ENCODE measurements at places on chromosomes 16 and 17.

GRCh38 chr17:2262135-2262587 is 41.4 kb downstream of the SMG6 start:
- no peak for DNase-seq

- no peak for DNase-seq
Observed at GRCh38 chr16:66844342-66845079, at the start of gene CA7. Gene CA7 (plus strand): TSS chr16:66844414. CDS start chr16:66844488, 74 bp downstream.

DNA sequence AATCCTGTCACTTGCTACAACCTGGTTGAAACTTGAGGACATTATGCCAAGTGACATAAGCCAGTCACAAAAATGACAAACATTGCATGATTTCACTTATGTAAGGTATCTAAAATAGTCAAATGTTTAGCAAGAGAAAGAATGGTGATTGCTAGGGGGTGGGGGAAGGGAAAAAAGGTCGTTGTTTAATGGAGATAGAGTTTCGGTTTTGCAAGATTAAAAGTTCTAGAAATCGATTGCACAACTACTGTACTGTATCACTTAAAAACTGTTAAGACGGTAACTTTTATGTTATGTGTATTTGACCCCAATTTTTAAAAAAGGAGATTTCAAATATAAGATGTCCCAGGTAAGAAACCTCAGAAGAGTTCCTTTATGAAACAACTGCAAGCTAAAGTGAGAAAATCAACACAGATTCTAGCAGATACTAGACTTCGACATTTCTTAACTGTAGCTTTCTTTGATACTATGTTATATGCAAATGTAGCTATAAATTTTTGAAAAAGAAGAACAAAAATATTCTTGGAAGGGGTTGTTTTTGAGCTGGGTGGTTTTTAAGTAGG is 5.9 kb downstream of the MEOX1 start:
- DNase-seq, result no peak

- no peak for DNase-seq
Observed at GRCh38 chr16:87202346-87202745, 114.8 kb downstream of the C16orf95 start.

- DNase-seq, result no peak
Observed at GRCh38 chr17:66897141-66897540, 62.2 kb downstream of the CACNG5 start.

GRCh38 chr16:86821895-86822294 is 243.5 kb downstream of the FOXL1 start:
- no peak for DNase-seq

DNA sequence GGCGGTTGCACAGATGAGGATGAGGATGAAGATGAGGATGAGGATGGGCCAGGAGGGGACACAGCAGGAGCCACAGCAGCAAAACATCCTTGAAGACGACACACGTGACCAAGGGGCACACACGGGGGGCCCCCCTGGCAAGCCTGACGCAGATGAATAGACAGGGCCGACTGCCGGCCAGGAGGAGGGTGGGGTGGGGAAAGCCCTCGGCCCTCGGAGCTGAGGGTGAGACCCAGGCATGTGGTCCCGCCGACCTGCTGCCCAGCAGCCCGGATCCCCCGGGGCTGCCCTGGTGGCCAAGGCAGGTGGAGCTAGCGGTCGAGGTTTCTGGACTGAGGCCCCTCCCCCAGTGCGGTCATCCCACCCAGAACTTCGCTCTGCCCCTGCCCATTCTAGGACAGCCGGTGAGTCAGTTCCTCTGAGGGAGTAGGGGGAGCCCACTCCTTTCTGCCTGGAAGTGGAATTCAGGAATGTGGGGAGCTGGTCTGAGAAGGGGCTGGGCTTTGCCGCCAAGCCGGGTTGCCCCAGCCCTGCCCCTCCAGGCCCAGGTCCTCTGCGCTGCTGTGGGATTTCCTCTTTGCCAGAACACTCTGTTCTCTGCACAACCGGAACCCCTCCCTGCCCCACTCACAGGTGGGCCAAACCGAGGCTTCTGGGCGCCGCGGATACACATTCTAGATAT is 9.9 kb downstream of the CYGB start:
- DNase-seq, result no peak

GRCh38 chr17:48753794-48754499 is 25.4 kb upstream of the HOXB13 start:
- no peak for DNase-seq

DNA sequence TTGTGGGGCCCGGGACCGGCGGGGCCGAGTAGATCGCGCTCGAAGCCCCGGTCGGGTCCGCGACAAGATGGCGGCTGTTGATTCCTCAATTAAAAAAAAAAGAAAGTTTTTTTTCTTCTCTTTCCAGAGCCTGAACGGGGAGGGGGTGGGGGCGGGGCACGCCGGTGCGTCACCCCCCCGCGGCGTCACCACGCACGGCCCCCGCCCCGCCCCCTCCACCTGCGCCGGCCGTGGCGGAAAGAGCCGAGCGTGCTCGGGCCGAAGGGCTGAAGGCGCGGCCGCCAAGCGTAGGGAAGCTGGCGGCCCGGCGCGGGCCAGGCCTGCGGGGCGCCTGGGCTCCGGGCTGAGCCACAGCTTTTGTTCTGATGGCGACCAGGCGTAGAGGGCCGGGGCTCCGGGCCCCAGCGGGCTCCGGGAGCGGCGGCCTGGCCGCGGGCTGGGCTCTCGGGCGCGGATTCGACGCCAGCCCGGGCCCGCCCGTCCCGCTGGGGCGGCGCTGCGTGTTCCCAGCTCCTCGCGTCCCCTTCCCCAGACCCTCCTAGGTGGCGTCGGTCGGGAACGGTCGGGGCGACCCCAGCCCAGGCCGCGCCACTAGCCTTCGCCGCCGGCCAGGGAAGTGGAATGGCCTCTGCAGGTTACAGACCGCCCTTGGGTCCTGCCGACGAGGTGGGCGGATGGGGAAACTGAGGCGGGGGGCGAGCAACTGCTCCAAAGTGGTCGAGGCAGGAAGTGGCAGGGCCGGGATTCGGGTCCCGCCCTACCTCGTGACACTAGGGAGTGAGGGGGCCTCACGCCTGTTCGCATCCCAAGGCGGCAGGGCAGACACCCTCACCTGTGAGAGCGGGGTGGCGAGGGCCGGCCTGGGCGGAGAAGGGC is at the start of gene CREBBP:
Gene CREBBP, minus strand, starts transcription at position 91 of the 876 bp plus-strand sequence. CDS start 797 bp downstream, outside the sequence.
- peak; percentile 69 for DNase-seq

GRCh38 chr17:76556765-76557367 is 17.0 kb downstream of the PRCD start:
- no peak for DNase-seq

GRCh38 chr17:7241090-7241733 is 1.0 kb downstream of the GABARAP start:
- no peak for DNase-seq

GRCh38 chr17:68509141-68510057 is 2.8 kb upstream of the PRKAR1A start:
- DNase-seq, result no peak

GRCh38 chr16:2963074-2963722 is 877 bp upstream of the KREMEN2 start:
- no peak for DNase-seq

- no peak for DNase-seq
Observed at GRCh38 chr17:65074778-65075250, 18.3 kb upstream of the GNA13 start.

DNA sequence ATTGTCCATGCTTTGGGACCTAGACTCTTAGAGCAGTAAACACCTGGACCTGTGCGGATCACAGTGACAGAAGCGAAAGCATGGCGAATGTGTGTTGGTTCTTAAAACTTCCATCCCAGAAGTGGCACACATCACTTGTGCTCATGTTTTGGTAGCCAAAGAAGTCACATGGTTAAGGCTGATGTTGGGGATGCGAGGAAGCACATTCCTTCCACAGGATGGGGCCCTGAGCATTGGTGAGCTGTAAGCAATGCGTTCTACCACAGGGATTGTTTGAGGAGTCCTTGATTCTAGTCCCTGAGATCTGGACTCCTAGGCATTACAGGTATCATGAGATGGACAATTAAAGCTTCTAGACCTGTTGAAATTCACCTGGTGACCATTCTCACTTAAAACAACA is 375.9 kb downstream of the UTP18 start:
- no peak for DNase-seq

DNA sequence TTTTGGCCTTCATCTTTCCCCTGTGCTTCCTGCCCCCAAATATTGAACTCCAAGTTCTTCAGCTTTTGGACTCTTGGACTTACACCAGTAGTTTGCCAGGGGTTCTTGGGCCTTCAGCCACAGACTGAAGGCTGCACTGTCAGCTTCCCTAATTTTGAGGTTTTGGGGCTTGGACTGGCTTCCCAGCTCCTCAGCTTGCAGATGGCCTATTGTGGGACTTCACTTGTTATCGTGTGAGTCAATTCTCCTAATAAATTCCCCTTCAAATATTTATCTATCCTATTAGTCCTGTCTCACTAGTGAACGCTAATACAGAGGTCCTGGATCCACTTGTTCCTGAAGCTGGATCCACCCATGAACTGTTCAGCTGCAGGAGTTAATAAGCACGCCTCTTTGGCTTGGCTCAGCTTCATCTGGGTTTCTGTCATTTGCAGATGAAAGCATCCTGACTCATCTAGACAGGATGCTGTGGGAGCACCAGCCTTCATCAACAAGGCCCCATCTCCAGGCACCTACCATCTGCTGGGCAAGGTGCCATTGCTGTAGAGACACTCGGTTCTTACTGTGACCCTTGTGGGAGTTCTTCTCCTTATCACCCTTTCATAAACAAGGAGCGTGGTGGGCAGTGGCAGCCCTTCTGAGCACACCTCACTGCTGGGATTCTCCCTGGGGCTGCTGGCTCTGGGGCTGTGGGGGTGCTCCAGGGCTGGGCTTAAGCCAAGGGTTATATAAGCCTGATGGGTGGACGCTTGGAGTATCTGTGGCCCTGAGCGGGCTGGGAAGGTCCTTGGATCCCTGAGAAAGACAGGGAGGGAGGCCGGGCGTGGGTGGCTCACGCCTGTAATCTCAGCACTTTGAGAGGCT is 23.1 kb downstream of the LAT start:
- no peak for DNase-seq

DNA sequence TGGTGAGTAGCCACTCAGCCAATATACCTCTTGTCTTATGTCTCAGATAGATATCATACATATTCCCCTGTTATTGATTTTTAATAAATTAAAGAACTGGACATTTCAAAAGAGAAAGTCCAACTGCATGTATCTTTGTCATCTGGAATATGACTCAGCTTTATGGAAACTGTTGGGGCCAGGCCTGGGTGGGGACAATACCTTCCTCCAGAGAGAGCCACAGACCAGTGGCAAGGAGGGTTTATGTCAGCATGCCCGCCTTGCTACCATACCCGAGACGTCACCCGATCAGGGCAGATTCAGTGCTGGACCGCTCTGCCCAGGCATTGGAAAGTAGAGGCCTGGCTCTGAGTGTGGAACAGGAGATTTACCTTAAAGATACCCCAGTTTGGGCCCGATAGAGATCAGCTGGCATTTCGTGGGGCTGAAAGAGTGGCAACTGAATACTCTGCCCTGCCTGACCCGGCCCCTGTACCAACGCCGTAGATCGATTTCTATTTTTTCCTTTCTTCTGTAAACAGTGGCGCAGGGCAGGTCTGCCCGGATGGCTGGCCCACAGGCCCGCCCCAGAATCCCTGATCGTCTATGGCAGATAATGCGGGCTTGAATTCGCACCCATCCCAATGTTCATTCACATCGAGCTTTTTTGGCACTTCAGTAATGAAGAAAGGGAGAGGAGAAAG is 158.6 kb downstream of the SALL1 start:
- no peak for DNase-seq

GRCh38 chr16:17395849-17396480 is 74.8 kb downstream of the XYLT1 start:
- DNase-seq, result no peak

DNA sequence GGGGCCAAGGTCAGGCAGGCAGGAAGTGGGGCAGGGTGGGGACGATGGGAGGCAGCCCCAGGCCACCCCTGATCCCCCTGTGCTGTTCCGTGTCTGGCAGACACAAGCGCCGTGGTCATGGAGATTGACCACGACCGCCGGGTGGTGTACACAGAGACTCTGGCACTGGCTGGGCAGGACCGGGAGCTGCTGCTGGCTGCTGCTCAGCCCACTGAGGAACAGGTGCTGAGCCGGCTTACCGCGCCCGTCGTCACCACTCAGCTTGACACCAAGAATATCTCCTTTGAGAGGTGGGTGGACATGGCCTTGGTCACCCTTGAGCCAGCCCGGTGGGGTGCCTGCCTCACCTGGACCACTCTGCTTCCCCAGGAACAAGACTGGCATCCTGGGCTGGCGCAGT is 13.7 kb downstream of the CORO6 start:
- no peak for DNase-seq

GRCh38 chr17:16349431-16349830 is 3.8 kb downstream of the CENPV start:
- no peak for DNase-seq

DNA sequence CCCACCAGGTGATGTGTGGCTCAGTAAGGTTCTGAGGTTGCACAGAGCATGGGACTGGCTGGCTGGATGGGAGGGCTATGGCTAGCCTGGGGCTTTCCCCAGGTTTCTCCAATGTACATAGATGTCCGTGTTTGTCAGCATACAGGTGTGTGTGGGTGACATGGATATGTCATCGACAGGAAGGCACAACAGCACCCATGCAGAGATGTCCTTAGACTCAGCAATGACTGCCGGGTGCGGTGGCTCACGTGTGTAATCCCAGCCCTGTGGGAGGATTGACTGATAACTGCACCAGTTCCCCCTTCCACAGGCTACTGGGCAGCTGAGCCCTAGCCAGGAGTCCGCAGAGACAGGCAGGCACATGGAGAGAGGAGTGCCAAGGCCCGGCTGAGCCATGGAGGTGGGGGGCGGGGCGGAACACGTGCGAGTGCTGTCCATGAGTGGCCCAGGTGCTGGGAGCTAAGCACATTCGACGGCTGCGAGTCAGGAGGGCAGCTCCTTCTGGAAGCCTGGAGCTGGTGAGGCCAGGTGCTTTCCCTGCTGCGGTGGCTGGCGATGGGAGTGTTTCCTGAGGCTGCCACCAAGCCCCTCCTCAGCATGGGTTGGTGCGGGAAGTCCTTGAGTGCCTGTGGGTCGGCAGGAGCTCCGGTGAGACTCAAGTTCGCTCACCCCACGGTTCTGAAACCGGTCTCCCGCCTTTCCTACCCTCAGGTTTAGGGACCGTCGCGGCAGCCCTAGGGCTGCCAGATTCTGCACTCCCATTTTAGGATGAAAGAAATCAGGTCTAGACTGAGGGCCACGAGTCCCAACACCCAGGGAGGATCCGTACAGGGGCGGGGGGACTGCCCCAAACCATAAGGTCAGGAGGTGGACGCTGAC is 858 bp upstream of the ASPSCR1 start:
- DNase-seq, result no peak

DNA sequence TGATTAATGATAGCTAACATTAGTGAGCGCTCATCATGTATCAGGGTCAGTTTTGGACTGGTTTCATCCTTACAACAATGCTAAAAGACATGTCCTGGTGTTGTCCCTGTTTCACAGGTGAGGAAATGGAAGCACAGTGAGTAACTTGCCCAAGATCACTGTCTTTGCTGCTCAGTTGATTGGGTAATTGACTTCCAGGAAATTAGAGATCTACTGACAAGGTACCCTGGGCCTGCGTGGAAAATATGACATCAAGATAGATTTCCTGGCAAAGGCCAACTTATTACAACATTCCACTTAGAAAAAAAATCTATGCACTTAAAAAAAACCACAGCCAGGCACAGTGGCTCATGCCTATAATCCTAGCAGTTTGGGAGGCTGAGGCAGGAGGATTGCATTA is 96.3 kb downstream of the CYLD start:
- no peak for DNase-seq
